ENCODE measurements at places on chromosomes 12 and 14.

- no peak for DNase-seq
Measured at GRCh38 chr12:31205054-31205453, 120.9 kb downstream of the SINHCAF start.

GRCh38 chr12:101777978-101778377 is 38.7 kb upstream of the SYCP3 start:
- no peak for DNase-seq

GRCh38 chr14:92819011-92819597 is 25.0 kb downstream of the GOLGA5 start:
- no peak for DNase-seq

DNA sequence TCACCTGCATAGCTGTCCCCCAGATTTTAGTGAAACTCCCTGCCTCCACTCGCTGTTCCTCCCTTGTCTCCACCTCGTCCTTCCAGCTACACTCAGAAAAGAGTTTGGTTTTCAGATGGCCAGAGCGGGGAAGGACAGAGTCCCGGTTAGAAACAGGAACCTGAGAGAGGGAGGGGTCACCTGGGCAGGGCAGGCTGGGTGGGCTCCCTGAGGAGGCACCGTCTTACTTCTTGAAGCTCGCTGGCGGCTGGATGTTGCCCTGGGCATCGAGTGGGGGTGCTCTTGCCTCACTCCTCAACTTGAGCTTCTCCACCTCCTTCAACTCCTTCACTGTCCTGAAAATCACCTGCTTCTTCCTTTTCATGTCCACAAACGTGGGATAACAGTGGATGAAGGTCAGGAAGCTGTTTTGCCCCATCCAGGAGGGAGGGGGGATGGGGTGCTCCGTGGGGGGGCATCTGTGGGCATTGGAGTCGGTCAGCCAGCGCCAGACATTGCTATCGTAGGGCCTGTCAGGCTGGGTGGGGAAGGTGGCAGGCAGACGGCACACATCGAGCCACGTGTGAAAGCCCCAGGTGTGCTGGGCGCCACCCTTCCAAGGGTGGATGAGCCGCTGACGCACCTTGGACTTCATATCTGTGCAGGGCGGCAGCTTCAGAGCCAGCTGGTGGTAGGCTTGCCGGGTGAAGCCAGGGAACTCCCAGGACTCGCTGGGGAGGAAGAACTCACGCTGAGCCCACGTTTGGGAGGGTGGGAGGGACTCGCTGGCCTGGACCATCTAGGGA is 2.0 kb downstream of the TEX52 start:
- no peak for DNase-seq

DNA sequence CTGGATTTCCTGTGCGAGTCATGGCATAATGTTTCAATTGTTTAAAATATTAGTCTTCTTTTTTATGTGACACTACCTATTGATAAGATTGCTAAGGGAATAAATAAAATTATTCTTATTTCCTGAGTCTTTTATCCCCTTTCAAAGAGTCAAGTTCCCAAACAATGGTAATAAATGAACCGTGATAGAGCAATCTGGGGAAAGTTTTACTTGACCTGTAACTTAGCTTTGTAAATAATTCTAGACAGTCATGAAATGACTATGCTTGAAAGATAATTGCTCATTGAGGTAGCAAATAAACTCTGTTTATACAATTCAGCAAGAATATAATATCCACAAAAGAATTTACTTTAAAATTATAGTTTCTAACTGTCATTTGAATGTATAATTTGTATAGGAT is 82.1 kb downstream of the TSPAN8 start:
- DNase-seq, result no peak

- no peak for DNase-seq
Measured at GRCh38 chr14:76348898-76349297, 27.0 kb upstream of the ESRRB start.

DNA sequence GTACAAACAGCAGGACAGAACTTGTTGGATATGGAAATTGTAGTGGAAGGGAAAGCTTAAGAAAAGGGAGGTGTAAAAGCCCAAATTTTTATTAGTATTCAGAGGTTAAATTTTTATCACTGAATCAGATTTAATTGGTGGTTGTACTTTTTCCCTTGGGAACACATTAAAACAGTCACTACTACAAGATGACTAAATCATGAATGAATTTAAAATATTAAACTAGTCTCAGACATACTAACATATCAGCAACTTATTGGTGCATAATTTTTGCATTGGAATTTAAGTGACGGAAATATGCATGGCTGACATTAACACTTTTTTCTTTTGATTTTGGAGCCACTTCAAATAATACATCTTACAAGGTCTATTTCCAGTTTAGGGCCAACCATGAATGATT is 27.6 kb downstream of the SAMD4A start:
- no peak for DNase-seq

DNA sequence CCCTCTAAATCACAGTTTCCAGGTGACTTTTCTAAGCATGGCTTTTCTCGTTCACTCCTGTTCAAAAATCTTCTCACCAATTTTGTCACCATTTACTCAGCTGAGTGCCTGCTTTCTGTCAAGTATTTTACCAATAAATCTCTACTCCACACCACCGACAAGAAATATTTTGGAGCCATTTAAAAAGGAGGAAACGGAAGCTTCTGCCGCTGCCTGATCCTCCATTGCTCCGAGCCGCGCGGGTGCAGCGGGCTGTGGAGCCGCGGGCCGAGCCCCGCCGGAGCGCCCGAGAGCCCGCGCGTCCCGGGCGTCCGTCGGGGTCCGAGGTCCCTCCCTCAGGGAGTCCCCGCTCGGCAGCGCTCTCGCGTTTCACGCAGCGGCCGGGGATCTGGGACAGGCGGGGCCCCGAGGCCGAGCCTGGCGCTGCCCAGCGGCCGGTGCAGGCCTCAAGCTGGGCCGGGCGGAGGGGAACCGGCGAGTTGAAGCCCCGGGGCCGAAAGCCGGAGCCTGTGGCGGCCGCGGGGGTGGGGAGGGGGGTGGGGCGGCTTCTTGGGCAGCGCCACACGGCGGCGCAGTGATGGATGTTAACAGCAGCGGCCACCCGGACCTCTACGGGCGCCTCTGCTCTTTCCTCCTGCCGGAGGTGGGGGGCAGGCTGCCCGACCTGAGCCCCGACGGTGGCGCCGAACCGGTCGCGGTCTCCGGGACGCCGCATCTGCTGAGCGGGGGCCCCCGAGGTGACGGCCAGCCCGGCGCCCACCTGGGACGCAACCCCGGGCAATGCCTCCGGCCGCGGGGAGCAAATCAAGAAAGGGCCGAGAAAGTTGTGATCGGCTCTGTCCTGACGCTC is 1.1 kb upstream of the HEBP1 start:
- DNase-seq, result peak; percentile 37

DNA sequence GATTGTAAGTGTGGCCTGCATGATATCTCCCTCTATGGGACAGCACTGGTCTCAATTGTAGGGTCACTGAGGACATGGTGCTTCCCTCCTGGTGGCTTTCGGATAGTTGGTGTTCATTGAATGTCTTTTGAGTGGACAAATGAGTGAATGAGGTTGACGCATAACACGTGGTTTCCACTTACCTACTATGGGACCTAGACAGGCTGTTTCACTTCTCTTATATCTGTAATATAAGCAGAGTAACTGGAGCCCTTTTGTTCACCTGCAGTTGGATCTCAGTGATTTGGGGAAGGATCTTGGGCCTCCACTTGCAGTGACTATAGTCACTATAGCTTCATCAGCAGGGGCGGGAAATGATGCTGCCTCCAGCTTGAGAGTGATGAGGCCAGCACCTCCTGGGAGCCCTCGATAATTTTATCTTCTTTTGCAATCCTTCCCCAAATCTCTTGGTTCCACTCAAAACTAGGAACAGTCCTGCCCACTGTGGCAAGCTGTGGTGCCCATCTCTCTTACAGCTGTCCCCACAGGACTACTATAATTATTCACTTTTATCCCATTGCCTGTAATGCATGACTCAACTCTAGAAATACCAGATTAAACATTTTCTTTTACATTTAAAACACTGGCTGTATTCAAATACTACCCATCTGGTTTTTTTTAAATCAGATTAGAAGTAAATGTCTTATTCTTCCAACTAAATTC is 242.9 kb downstream of the CHST11 start:
- no peak for DNase-seq

- no peak for DNase-seq
Measured at GRCh38 chr14:72311116-72311515, 378.9 kb downstream of the RGS6 start.

DNA sequence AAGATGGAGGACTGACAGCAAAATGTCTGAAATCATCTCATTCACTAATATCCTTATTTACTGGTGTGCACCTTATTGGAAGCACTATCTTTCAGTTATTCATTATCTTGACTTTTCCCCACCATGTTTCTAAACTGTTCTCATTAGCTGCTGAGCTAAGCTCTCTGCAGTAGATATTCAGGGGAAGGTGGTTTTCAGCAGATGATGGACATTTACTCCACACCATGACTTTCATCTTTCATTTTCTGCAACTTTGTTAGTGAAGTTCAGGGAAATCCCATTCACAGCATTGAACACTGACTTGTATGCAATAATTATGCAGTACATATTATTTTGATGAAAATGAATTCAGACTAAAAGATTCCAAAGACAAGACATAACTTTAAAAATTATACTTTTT is 373.6 kb upstream of the FLRT2 start:
- DNase-seq, result no peak

DNA sequence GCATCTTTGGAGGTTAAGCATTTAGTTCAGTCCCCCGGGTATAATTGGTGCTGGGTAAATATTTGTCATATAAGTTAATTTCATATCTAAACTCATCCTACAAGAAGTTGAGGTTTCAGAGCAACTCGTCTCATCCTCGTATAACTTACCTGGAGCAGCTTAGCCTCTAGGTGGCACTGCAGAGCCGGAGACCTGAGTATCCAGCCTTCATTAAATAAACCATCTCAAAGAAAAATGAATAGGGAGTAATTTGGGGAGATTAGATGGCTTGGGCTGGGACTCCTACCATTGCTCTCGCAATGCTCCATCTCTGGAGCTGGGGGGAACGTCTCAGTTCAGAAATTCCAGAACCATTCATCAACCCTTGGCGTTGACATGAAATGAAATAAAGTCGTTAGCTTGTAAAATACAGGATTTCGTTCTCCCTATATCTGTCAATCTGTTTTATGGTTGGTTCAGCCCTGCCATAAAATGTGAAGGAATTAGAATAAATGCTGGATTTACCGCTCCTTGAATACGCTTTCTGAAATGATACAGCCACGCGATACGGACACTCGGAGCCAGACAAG is 122.9 kb upstream of the TMEM132D start:
- DNase-seq, result peak; percentile 40

DNA sequence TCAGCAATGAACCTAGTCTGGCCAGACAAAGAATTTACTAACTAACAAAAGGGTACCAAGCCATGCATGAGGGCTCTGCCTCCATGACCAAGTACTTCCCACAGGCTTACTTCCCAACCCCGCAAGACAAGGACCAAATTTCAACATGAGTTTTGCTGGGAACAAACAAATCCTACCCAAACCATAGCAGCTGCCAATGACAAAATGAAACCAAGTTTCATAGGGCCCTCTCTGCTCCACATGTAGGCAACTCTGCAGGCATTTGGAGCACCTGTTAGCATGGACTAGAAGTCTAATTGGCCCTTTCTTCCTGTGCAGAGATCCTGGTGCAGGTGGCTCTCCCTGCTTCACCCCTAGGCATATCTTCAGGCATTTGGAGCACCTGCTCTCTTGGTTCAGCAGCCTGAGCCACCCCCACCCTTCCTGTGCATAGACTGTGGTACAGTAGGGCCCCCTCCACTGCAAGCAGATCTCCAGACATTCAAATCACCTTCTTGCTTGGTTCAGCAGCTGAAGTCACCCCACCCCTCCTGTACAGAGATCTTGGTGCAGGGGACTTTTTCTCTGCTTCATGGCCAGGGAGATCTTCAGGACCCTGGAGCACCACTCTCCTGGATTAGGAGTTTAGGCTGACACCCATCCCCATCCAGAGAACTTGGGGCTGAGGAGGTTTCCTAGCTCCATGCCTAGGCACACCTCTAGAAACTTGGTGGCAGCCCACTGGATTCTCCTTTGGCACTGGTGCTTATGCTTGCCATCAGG is 308.7 kb downstream of the RPAP3 start:
- DNase-seq, result no peak

GRCh38 chr12:83864054-83864453 is 1048.5 kb downstream of the SLC6A15 start:
- no peak for DNase-seq

DNA sequence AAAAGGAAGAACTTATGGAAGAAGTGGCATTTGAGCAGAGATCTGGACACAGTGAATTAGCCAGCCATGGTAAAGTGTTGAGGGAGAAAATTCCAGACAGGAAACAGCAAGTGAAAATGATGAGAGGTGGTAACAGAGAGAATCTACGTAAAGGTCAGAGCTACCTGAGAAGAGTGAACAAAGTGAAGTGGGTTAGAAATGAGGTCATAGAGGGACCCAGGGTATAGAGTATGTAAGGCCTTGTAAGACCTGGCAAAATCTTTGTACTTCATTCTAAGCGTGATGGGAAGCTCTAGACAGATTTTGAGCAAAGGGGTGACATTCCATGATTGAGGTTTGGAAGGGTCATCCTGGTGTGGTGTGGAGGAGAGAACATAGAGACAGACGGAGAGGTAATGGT is 49.3 kb upstream of the LRRK2 start:
- DNase-seq, result no peak

DNA sequence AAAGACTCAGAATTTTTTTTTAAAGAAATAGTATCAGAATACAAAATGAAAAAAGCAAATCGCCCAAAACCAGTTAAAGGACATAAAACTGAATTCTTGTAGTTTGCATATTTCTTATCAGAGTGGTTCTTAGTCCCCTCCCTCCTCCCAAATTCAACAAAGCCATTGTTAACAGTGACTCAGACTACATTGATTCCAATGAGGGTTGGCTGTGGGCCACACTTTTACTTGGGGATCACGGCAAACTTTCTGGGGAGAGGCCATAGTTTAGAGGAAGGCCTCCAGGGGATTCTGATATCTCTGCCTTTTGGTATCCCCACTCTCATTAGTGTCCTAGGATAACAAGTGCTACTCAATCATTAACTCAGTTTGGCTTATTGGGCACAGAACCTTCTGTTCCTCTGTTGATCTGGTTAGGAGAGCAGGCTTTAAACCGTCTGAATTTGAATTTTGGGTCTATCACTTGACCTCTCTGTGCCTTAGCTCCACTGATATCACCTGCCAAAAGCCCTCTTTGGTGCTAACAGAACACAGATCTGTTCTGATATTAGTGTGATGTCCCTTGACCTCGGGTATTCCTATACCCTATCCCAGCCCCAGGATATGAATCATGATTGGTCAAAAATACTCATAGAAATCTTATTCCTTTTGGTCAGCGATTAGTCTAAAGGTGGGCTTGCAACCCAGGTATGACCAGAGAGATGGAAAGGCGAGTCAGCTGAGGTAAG is 45.2 kb upstream of the APPL2 start:
- DNase-seq, result no peak

DNA sequence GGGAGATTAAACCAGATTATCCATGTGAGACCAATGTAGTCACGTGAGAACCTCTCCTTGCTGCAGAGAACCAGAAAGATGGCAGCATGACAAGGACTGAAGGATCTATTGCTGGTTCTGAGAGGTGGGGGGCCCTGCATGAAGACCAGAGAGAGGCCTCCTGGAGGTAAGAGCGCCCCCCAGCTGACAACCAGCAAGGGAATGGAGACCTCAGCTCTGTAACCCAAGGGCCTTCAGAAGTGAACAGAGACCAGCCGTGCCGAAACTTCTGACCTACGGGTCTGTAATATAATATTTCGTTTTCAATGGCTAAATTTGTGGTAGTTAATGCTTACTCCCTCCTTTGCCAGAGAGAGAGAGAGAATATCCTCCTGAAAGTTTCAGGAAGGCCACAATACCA is 524.1 kb upstream of the TBX3 start:
- no peak for DNase-seq

Data from stimulated activated CD4-positive, alpha-beta T cell treated with anti-CD3 and anti-CD28 coated beads, Interleukin-4, amount 100 ng/mL, for 1 hour (primary cell).